Fibroblast of lung (primary cell): ENCODE measurements at places on chromosomes 11 and 22.

DNA sequence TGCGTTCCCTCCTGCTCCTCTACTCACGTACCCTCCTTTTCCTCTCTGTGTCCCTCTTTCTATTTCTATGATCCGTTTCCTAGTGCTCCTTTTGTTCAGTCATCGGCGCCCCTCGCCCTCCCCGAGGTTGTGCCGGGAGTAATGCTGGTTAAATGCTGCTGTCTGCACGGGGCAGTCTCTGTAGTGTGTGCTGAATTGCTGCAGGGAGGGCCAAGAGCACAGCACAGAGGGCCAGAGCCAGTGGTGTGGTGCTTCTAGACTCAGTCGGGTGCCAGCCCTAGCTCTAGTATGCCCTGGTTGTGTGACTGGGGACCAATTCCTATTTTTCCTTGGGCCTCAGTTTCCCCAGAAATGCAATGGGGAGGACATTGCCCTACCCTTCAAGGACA lies 98.3 kb downstream of the PKNOX2 start:
- DNase-seq = no peak

DNA sequence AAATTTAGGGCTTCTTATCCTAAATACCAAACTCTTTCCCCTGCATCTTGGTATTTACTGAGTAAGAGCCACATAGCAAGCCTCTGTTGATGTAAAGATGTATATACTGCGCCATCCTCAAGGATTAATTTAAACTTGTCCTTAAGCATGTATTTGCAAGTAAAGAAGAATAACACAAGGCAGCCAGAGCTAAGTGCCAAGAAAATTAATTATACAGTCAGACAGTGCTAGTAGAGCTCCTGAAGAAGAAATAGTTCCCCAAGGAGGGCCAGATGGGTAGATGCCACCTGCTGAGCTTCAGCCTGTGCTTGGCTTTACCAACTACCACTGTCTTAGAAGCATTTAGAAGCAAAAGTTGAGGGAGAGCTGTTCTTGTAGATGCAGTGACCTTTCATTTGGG lies 470.0 kb downstream of the BUD13 start:
- no peak for DNase-seq

DNA sequence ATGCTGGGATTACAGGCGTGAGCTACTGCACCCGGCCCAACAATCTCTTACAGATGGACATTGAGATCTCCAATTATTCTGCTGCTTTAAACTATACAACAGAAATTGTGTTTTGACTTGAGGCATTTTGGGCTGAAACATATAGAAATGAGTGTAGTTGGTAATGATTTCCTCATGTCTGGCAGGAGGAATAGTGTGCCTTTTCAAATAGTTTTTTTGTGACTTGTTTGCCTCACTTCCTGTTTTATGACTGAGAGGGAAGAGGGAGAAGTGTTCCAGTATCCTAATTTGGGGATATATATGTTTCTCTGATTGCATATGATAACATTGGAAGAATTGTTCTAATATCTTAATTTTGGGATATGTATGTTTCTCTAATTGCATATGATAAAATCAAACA lies 40.2 kb downstream of the EP300 start:
- DNase-seq = no peak

DNA sequence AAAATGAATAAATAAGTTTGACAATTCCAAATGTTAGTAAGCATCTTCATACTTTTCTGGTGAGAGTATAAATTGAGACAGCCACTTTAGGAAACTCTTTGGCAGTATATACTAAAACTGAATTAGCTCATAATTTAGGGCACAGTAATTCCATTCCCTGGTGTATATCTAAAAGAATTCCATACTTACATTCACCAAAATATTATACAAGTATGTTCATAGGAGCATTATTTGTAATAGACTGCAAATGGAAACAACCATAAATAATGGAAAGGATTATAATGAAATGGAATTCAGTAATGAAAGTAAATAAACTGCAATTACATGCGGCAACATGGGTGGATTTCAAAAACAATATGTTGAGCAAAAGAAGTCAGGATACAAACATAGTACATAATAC lies 315.8 kb upstream of the LRRC4C start:
- no peak for DNase-seq

DNA sequence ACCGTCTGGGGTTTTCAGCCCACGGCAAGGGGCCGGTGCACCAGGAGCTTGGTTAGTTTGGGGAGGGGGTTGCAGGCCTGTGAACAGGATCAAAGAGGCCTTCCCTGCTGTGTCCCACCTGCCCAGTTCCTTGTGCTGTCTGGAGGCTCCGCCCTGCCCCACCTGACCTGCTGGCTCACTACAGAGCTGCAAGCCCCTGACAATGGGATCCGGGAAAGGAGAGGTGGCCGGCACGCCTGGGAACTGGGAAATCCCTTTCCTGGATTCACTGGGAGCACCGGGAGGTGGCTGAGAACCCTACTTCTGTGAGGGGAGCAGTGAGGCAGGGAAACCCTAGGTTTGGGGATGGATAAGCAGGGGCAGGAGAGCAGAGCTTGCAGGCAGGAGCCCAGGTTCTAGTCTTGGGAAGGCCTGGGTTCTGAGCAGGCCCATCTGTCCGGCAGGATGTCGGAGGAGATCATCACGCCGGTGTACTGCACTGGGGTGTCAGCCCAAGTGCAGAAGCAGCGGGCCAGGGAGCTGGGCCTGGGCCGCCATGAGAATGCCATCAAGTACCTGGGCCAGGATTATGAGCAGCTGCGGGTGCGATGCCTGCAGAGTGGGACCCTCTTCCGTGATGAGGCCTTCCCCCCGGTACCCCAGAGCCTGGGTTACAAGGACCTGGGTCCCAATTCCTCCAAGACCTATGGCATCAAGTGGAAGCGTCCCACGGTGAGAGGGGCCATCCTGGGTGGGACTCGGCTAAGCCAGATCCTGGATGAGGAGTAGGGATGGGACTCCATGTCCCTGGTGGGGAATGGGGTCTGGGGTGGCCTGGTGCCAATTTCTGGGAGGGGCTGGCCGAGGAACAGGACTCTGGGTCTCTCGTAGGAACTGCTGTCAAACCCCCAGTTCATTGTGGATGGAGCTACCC lies 786 bp downstream of the CAPN1 start:
- DNase-seq = peak; percentile 21

DNA sequence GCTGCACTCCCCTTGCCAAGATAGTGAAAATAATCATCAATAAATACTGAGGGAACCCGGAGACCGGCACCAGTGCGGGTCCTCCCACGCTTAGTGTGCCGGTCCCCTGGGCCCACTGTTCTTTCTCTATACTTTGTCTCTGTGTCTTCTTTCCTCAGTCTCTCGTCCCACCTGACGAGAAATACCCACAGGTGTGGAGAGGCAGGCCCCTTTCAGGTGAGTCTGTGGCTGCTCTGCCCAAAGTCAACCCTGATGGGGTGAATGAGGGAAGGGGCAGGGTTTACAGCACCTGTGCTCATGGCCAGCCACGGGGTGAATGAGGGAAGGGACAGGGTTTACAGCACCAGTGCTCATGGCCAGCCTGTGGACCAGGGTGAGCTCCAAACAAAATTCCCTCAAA lies 4.7 kb downstream of the BET1L start:
- DNase-seq = no peak

DNA sequence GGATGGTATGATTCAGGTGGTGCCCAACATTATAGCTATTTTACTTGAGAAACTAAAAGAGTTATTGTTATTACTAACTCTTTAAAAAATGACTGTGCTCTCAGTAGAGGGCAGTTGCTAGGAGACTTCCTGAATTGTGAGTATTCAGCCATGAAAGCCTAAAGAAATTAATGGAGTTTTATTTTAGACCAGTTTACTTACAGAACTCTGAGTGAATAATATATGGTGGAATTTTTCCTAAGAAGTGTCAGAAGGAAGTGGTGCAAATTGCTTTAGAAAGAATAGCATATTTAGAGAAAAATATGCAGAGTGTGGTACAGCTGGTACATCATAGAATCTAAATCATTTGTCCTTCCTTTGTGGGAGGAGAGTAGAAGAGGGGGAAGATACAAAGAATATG lies 689.9 kb upstream of the CCDC90B start:
- DNase-seq = peak; percentile 36

DNA sequence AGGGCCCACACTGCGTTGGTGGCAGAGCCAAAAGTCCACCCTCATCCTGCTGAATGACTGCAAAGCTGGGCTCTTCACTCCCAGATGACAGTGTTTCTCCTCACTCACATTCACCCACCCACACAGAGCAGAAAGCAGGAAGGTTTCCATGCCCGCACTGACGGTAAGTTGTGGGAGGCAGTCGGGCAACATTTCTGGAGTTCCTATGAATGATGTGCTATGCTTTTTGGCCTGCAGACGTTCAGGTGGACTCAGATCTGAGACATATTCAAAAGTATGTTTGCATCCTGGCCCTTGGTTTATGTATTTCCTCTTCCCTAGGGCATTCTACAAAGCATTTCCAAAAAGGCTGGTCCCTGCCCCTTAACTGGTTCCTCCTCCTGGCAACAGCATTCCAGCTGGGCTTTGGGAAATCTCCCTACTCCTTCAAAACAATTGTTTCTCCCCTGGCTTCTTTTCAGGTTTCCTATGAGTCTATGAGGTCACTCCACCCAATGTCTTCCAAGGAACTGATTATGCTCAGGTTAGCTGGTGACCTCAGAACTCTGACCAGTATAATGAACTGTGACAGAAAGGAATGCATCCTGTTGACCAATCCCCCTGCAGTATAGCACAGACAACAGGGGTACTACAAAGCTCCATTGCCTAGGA lies 36.4 kb downstream of the PACSIN2 start:
- DNase-seq = no peak

DNA sequence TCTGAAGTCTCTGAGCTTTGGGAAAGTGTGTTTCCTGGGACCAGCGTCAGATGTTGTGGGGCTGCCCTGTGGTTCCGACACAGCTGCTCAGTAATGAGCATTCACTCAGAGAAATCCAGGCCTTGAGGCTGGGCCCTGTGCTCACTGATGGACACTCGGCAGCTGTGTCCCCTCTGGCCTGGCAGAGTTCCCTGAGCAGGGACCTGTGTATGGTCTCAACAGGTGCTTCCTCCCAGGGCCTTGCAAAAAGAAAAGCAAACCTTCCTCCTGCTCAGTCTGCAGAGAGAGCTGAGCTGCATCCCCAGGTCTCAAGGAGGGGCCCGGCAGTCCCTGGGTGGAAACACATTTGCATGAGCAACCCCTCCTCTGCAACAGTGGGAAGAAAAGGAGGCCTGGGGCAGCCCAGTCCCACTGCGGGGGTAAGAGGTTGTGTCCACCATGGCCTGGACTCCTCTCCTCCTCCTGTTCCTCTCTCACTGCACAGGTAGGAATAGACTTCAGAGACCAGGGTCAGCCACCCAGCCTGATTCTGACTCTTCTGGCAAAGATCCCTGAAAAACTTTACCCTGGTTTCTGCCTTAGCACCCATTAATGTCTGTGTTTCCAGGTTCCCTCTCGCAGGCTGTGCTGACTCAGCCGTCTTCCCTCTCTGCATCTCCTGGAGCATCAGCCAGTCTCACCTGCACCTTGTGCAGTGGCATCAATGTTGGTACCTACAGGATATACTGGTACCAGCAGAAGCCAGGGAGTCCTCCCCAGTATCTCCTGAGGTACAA lies 131.2 kb downstream of the VPREB1 start:
- DNase-seq = no peak

GRCh38 chr11:68980776-68981065 lies at the start of gene MRGPRD:
TSS of gene MRGPRD (minus strand) at chr11:68980986. CDS start at chr11:68980986, 0 bp downstream.
- DNase-seq = no peak

- no peak for DNase-seq
Measured at GRCh38 chr11:10779086-10779485, 28.0 kb downstream of the CTR9 start.

DNA sequence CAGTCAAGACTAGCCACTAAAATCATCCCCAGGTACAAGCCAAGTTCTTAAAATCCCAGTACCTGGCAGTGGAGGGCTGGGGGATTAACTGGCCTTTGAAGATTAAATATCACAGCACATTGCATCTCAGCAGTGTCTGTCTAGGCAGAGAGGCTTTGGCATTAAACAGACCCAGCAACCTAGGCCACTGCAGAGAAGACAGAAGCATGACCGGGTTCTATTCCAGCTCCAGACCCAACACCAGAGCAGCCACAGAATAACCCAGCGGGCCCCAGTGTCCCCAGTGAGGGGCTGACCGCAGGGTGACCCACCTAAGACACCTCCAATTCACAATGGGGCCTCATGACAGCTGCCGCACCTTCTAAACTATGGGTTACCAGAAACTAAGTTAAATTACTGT lies 88.2 kb downstream of the SHANK2 start:
- DNase-seq = no peak

- peak; percentile 61 for DNase-seq
Measured at GRCh38 chr11:88231894-88232482, 56.7 kb upstream of the RAB38 start.

DNA sequence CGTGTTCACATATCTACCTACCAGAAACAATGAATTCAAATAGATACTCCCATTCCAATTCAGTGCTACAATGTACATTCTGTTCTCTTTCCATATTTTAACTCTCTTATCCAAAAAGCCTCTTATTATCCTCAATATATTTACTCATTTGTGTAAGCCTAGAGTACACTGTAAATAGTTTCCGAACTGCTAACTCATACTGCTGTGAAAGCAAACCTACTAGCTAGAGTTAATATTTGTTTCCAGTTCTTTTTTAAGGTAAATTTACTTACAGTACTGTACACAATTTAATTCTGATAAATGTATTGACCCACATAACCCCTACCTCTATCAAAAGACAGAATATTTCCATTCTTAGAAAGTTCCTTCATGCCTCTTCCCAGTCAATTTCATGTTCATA lies 71.8 kb downstream of the GRK3 start:
- no peak for DNase-seq

DNA sequence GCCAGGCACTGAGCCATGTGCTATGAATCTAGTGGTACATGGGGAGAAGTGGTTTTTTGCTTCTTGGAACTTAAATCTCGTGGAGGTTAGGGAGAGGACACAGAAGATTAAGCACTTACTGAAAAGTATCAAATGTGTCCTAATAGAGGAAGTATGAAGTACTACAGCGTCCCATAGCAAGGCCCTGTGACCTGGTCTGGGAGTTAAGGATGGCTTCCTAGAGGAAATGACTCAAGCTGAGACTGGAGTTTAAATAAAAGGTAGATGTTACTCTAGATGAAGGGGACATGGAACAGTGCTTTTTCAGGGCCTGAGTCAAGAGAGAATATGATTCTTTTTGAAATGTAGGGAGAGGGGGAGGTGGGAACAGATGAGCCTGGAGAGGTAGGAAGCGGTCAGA lies 202.9 kb downstream of the GRIK4 start:
- no peak for DNase-seq

DNA sequence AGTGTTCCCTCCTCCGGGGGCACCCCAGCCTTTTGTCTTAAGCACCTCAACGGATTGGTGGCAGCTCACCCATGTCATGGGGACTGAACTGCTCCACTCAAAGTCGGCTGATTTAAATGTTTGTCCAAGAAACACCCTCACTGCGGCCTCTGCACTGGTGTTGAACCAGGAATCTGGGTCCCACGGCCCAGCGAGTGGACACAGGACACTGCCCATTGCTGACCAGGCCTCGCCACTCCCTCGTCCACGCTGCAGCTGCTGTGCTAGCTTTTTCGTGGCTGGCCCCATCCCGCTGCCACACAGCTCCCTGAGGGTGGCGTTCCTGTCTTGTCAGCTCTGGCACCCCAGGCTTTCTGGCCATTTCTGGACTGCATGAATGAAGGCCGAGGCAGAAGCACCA lies 646.2 kb downstream of the BRD1 start:
- no peak for DNase-seq

- peak; percentile 84 for DNase-seq
Measured at GRCh38 chr11:102724904-102725500, at the start of gene MMP8. TSS of gene MMP8 (minus strand) at chr11:102724954. CDS start at chr11:102724855, 99 bp downstream.
